NCI-H1417 treated with DMSO at 0.1 percent for 48 hours (cell line): ENCODE measurements at places on chromosomes 16 and 17.

DNA sequence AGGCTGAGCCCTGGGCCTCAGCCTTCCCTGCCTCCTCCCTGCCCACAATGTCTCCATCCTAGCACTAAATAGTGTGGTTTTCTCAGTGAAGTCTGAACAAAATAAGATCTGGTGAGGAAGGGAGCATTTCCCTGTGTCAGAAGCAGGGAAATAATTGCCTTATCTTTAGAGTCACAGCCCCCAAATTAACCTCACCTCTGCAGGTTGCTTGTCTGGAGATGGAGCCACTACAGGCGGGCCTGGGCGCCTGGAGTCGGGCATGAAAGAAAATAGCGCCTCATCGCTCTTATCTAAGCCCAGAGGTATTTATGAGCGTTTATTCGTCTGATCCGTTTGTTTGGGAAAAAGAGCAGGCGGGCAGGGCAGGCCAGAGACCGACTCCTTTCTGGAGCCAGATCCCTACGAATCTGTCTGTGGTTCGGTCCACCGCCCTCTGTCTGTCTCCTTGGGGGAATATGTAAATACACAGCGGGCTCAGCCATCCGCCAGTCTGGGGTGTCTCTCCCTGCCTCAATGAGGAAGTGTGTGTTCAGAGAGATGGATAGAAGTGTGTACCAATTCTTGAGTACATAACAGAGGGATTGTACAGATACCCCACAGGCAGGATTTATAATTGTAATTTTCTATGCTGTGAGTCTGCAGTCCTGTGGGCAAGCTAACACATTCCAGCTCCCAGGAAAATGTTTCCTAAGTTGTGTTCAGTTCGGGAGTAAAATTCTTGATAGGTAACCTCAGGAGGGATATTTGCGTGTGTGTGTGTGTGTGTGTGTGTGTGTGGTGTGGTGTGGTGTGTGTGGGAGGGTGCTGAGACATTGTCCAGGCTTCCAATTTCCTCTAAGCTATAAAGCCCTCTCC is 4.3 kb downstream of the HOXB6 start:
- no peak for DNase-seq

DNA sequence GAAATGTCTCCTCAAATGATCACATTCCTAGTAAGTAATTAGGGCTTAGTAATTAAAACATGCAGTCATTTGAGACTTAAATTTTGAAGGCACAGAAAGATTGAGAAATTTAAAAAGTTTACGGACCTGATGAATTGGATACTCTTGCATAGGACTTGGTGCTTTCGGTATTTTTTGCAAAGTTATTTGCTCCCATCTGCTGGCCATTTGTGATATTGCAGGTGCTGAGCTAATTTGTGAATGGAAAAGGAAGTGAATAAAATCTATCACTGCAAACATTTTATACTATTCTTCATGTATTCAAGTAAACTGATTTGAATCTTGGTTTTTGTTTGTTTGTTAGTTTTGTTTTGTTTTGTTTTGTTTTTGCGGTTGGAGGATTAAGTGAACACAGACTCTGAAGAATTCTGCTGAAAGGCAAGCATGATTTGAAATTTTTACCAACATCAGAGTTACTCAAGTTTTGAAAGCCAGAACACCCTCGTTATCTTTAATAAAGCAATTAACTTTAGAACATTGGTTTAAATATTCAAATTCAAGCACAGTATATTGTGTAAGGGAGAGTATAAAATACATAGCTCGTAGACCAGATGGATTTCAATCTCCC is 689.5 kb upstream of the RBFOX1 start:
- no peak for DNase-seq

DNA sequence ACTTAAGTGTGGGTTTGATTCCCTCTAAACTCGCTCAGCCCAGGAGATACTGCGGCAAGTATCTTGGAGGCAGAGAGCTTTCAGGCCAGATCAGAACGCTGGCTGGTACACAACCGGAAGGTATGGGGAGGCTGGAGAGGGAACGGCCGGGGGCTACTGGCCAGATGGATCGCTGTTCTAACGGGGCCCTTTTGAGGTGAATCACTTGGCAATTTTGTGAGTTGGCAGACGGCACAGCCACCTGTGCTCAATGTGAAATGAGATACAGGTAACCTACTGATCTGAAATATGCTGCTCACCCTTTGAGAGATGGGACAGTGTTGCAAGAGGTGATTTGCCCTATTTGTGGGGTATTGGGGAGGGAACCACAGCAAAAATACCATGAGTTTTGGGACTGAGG is 622.9 kb upstream of the RBFOX1 start:
- no peak for DNase-seq

DNA sequence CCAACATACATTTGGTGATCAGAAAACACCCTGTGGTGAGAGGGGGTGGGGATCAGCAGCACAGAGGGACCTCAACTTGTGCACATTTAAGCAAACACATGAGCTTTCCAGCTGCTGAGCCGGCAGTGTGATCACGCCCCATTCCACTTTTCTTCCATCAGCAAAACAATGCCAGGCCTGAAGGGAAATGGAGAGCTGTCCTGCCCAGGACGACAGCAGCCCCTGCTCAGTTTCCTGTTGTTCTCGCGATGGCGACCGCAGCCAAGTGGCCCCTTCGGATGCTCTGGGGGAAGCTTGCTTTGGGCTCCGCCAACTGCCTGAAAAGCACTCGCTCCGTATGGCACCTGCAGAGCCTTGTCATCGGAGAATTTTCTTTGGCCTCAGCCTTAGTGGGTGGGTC is 272.3 kb downstream of the FOXL1 start:
- DNase-seq = no peak

DNA sequence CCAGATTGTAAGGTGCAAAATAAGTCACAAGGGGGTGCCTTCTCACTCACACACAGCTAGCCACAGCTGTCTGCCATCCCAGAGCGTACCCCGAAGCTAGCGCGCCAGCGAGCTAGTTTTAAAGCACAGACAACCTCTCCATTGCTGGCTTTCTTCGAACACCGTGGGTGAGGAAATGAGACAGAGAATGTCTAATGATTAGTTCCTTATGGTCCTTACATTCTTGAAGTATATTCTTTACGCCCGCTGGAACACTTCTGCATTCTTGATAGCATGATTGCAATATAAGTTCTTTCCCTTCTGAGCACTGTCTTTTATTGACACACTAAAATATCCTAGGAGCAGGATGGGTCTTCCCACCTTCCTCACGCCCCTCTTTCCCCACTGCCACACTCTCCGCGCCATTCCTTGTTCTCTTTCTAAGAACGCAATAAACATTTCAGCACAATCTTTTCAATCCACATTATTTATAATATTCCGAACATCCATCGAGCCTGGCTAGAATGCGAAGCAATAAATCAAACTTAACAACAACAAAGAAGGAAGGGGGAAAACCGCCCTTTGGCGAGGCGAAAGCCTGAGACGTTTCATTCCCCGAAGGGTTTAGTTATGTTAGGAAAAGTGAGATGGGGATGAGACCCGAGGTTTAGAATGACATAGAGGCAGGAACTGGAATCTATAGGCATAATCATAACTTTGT is 251.3 kb downstream of the NTN1 start:
- no peak for DNase-seq

DNA sequence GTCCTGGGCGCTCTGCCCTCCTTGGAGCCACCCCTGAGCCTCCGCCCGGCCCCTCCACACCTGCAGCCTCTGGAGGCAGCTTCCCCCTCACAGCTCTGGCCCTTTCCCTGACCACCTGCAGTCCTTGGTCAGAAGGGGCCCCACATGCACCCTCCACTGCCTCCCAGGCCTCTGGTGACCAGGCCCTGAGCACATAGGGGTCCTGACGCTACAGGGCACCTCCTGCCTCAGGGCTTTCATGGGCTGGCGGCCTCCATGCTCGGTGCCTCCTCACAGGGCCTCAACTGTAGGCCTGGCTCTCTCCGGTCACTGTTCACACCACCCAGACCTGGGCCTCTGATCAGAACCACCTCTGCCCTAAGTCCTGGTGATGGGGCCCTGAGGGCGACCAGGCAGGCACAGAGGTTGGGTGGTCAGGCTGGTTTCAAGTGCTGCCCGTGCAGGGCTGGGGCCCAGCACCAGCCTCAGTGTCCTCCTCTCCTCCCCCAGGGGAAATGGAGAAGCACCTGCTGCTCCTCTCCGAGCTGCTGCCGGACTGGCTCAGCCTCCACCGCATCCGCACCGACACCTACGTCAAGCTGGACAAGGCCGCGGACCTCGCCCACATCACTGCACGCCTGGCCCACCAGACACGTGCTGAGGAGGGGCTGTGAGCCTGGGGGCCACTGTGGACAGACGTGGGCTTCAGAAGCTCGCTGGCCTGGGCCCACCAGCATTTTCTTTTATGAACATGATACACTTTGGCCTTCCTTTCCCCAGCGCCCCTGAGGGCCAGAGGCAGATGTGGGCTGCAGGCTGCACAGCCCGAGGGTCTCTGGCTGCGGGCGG is 3.9 kb downstream of the APRT start:
- no peak for DNase-seq

GRCh38 chr16:58027161-58027915 is 1.8 kb downstream of the MMP15 start:
- DNase-seq = no peak

DNA sequence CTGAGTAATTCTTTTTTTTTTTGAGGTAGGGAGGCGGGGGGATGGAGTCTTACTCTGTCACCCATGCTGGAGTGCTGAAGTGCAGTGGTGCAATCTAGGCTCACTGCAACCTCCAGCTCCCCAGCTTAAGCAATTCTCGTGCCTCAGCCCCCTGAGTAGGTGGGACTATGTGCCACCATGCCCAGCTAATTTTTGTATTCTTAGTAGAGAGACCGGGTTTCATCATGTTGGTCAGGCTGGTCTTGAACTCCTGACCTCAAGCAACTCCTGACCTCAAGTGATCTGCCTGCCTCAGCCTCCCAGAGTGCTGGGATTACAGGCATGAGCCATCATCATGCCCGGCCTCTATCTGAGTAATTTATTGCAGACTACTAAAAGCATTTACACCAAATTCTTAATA is 19.4 kb downstream of the KPNB1 start:
- no peak for DNase-seq

GRCh38 chr17:67050066-67050465 is 5.7 kb downstream of the CACNG1 start:
- DNase-seq = no peak

- no peak for DNase-seq
These were observed 113.8 kb downstream of the MSI2 start for GRCh38 chr17:57370037-57370581.

DNA sequence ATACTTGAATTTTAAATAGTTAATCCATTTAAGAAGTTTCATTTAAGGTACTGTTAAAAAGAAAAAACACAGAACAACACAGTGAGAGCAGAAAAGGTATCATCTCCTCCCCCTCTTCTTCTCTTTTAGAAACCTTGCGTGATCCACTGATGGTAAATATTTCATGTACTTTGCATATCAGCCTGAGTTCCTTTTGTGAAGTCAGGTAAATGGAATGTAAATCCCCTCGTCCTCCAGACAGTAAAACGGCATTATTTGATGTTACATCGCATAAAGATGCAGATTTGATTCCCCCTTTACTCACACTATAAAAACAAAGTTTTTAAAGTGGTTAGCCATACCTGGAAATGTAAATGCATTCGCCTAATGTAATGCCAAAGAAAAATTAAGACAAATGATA is 234.4 kb downstream of the WWOX start:
- no peak for DNase-seq

- DNase-seq = no peak
These were observed 21.0 kb downstream of the PMM2 start for GRCh38 chr16:8818504-8819270.

DNA sequence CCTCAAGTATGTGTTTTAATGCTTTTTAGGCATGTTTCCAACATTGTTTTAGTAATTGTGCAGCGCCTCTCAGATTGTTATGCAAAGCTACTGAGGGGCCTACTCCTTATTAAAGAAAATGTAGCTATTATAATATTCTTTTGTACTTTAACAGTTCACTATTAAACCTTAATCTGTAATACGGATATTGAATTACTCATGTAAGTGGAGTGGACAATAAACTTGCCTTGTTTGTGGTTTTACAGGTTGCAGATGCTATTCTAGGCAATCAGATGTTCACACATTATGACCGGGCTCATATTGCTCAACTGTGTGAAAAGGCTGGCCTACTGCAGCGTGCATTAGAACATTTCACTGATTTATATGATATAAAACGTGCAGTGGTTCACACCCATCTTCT is 41.0 kb downstream of the PTRH2 start:
- no peak for DNase-seq

- DNase-seq = no peak
These were observed 154.5 kb downstream of the CBLN1 start for GRCh38 chr16:49127103-49127502.

- no peak for DNase-seq
These were observed 15.4 kb downstream of the WNT9B start for GRCh38 chr17:46866747-46867146.

DNA sequence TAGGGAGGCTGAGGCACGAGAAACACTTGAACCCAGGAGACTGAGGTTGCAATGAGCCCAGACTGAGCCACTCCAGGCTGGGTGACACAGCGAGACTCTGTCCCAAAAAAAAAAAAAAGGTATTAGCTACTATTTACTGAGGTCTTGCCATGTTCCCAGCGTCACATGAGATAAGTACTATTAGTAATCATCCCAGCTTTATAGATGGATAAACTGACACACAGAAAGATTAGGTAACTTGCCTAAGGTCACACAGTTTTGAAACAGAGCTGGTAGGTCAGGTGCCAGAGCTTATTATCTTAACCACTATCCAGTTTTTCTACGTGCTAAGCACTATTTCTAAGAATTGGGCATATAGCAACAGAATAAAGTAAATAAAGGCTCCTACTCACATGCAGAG is 51.6 kb downstream of the TEX14 start:
- no peak for DNase-seq

DNA sequence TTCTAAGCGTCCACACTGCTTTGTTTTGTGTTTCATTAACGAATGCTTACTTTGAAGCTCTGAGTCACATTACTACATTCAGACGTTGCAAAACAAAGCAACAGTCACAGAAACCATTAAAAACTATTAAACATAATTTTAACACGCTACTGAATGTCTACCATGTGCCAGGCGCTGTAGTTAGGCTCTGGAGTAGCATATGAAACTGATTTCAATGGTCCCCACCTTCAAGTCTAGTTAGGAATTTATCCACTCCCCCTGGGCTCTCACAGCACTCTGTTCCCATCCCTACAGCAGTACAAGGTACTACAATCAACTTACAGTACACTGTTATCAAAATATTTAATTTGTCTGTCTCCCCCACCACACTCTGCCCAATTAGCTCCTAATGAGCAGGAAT is 631 bp downstream of the UTP6 start:
- DNase-seq = no peak
